ENCODE measurements at places on chromosomes 2 and 18. TPM values are rescaled to one million over a fixed set of nuclear protein-coding genes. Genes with fewer than 3 reads are reported as not detected.

GRCh38 chr2:6525475-6525964 lies 340.2 kb downstream of the CMPK2 start:
- DNase-seq, result no peak

DNA sequence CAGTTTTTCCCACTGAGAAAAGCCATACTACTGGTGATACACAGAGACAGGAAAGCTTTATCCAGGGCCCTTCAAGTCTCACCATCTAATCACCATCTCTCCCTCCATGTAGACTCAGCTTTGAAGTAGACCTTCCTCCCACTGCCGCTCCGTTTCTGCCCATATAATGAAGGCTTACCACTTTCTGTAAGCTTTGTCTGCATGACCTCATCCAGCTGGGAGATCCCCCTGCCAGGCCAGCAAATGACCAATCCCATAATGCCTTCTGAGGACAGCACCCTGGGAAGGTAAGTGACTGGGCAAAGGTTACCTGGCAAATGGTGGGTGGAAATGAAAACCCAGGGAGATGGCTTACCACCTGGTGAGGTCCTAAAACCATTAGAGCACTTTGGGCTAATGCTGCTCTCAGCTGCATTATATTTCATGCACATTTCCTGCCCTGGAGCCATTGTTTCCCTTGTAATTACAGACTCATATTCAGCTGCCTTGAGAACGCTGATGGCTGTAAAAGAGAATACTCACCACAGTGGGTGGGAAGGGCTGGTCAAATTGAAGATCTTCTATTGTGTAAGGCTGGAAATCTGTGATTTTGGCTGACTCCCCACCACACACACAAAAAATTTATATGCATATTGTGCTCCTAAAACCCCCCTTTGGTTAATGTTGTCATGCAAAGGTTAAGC lies 350.7 kb upstream of the SYT4 start:
- DNase-seq, result no peak

DNA sequence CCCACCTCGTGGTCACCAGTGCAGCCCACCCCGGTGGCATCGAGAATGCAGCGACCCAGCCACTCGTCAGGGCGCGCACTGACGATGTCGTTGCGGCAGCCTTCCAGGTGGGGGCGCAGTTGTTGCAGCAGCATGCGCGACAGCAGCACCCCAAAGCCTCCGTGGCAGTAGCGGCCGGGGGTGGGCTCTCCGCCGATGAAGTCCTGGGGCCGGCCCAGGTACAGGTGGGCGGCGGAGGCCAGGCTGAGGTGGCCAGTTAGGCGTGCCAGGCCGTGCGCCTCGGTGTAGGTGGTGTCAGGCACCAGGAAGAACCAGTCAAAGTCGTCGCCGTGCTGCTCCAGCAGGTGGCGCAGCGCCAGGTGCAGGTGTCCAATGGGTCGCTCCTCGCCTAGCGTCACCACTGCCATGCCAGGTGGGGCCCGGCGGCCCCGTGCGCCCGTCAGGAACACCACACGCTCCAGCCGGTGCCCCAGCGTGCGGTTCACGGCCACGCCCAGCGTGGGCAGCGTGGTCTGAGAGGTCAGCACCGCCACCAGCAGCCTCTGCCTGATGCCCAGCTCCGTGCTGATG lies 1.9 kb downstream of the CHPF start:
- DNase-seq, result peak; percentile 85

GRCh38 chr2:180334514-180334913 lies 327.4 kb upstream of the CWC22 start:
- no peak for DNase-seq

DNA sequence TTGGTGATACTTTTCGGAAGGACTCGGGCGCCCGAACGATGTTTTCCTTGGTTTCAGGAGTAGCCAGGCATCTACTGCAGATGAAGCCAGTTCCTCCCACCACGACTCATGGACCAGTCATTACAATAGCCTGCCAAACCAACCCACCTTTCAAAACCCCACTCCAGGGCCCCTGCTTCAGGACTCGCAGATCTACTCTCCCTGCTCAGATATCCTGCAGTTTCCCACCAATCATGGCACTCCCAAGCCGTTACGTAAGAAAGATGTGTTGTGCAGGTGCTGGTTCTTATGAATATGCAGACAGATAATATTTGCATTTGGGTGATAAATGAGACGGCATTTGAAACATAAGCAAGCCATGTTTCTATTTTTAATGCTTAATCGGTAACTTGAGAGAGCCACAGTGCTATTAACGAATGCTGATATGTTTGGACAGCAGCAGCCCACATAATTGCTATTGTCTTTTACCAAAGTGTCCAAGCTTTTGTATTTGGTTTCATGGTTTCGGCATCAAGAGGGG lies 3.5 kb upstream of the CYS1 start:
- no peak for DNase-seq

GRCh38 chr18:21215490-21215889 lies 26.5 kb upstream of the GREB1L start:
- DNase-seq, result no peak

- DNase-seq, result no peak
These were observed 23.2 kb downstream of the MEMO1 start for GRCh38 chr2:31987454-31988220.

The CNDP1 gene
- total RNA-seq, result not detected

The MBP gene
- total RNA-seq, result 187 TPM

The FIGN gene
- not detected for total RNA-seq

Data from CD4-positive, alpha-beta memory T cell (primary cell).